ENCODE measurements at places on chromosomes 3 and 15. TPM values are rescaled to one million over a fixed set of nuclear protein-coding genes. Genes with fewer than 3 reads are reported as not detected.

Gene TGM5
- total RNA-seq, result not detected

Gene KNL1
- total RNA-seq, result 69.0 TPM

Gene OR5K2
- total RNA-seq, result not detected

Gene GASK1A
- not detected for total RNA-seq

Gene RTP1
- not detected for total RNA-seq

Gene USF3
- 20.4 TPM for total RNA-seq

Gene HRG
- not detected for total RNA-seq

Gene CCDC54
- not detected for total RNA-seq

Gene ZNF385D
- total RNA-seq, result not detected

Gene ZNF774
- 1.1 TPM for total RNA-seq

Gene IGF1R
- total RNA-seq, result 18.8 TPM

Gene SRGAP3
- 3.2 TPM for total RNA-seq

Gene DUOXA2
- not detected for total RNA-seq

Gene MKRN2OS
- total RNA-seq, result not detected

Gene LYSMD4
- total RNA-seq, result 11.1 TPM

Gene SOX14
- total RNA-seq, result not detected

Gene GNB5
- 34.2 TPM for total RNA-seq

Gene HGD
- 0.55 TPM for total RNA-seq

Gene GOLGA6D
- not detected for total RNA-seq

Gene FAM107A
- not detected for total RNA-seq

Gene DNAH12
- 0.06 TPM for total RNA-seq

Gene EXD1
- not detected for total RNA-seq

Gene ATP13A5
- total RNA-seq, result not detected

Gene GPR15
- 31.0 TPM for total RNA-seq

Gene SCG3
- not detected for total RNA-seq

Gene TPM1
- total RNA-seq, result 4.5 TPM

Gene TP63
- 0.35 TPM for total RNA-seq

Gene ZBTB47
- 0.21 TPM for total RNA-seq

Gene CPEB1
- not detected for total RNA-seq

Gene RNF111
- total RNA-seq, result 44.2 TPM

Gene ST8SIA2
- not detected for total RNA-seq

Gene PTX3
- 0.40 TPM for total RNA-seq

Gene ROPN1
- total RNA-seq, result not detected

Gene CCR2
- total RNA-seq, result 29.1 TPM

Gene IL5RA
- not detected for total RNA-seq

Gene RFX7
- 42.5 TPM for total RNA-seq

Gene FANCD2OS
- not detected for total RNA-seq

Gene TLR9
- 0.55 TPM for total RNA-seq

Gene IL17RD
- total RNA-seq, result not detected

Gene HRH1
- 0.27 TPM for total RNA-seq

Gene PPARG
- 0.55 TPM for total RNA-seq

Gene IQCH
- 0.89 TPM for total RNA-seq

Gene LRTM1
- not detected for total RNA-seq

Gene ATG3
- 65.2 TPM for total RNA-seq

Gene TMEM207
- not detected for total RNA-seq

Gene GOLGA8T
- total RNA-seq, result not detected

Gene SPTBN5
- total RNA-seq, result 1.5 TPM

Gene TRPC1
- total RNA-seq, result 1.2 TPM

Gene EPB42
- total RNA-seq, result not detected

Gene FHIT
- 41.2 TPM for total RNA-seq

Gene MOBP
- not detected for total RNA-seq
